ENCODE measurements at places on chromosomes 1 and 21. TPM values are rescaled to one million over a fixed set of nuclear protein-coding genes. Genes with fewer than 3 reads are reported as not detected.

Gene AMPD1
- total RNA-seq = 0.40 TPM

Gene RNU1-1
- total RNA-seq = under 0.01 TPM

DNA sequence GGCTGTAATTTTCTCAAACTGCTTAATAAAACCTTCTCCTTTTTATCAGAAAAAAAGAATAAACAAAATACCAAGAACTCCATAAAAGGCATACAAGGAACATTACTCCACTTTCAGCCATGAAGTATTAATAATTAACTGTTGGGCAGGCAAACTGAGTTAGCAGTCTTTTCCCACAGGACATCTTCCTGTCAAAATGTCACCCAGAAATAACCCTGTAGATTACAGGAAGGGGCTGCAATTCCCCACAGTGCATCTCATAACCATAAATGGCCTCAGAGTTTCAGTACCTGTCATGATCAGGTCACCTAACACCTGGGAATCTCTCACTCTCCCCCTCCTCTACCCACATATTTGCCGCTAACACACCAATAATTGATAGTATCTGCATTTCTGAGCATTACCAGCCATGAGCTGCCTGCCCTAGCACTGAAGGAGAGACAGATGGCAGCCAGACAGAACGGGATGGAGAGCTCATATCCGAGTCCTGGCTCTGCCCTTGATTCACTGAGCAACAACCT is 475.0 kb downstream of the SMYD3 start:
- no peak overlapping the region for H3K4me3 ChIP-seq
- no peaks in the 10 kb centered on the region for H3K4me1 ChIP-seq
- no peaks in the 10 kb centered on the region for H3K36me3 ChIP-seq
- no peak overlapping the region for H3K27ac ChIP-seq
- no peaks in the 10 kb centered on the region for H3K27me3 ChIP-seq
- no peak for DNase-seq

Gene DDOST
- total RNA-seq = 223 TPM

DNA sequence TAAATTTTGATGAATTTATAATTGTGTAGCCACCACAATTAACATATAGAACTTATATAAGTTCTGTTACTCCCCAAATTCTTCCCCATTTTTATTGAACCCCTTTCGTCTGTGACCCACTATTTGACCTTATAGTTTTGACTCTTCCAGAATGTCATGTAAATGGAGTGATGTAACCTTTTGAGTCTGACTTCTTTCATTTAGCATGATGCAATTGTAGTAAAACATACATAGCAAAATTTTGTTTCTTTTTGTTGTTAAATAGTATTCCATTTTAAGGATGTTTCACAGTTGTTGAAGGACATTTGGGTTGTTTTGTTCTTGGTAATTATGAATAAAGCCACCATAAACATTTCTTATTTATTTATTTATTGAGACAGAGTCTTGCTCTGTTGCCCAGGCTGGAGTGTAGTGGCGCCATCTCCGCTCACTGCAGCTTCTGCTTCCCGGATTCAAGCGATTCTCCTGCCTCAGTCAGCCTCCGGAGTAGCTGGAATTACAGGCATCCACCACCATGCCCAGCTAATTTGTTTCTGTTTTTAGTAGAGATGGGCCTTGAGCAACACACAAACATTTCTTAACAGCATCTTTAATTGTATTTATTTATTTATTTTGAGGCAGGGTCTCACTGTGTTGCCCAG is 33.6 kb downstream of the RPRD2 start:
- H3K36me3 ChIP-seq = no peaks in the 10 kb centered on the region
- no peak overlapping the region for H3K4me3 ChIP-seq
- no peaks in the 10 kb centered on the region for H3K4me1 ChIP-seq
- H3K27me3 ChIP-seq = no peaks in the 10 kb centered on the region

DNA sequence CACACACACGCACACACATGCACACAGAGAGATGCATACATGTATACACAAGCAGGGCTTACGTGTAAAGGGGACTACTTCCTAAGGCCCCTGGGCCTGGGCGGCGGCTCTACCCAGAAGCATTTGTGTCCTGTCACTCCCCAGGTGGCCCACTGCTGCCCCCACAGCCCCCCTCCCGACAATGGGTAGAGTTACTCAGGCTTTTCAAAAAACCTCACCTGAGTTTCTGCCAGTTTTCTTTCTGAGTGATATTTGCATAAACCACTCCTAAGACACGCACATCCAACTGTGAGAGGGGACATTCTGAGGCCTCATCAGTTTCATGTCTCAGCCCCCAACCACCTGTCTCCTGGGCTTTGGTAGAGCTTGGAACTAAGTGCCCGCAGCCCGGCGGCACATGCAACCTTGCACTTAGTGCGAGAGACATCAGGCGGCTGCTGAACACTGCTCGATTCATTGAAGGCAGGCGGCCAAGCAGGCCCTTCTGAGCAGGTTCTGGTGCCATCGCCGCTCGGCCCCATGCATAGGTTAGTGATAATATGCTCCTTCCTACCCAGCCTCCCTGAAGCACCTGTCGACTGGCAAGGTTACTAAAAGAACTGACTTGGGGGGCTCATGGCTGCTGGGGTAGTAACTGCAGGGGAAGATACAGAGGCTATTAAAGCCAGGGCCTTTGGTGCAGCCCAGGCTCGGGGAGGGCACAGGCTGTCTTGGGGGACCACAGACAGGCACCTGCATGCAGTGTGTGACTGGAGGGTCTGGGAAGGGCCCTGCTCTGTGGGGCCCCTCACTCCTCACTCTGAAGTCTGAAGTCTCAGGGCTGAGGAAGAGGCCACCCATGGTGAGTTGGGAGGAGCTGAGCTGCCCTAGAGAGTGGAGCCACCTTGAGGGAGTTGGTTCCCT is 364.2 kb upstream of the VAMP3 start:
- H3K4me3 ChIP-seq = no peak overlapping the region
- DNase-seq = peak; percentile 3
- no peaks in the 10 kb centered on the region for H3K4me1 ChIP-seq
- no peaks in the 10 kb centered on the region for H3K36me3 ChIP-seq

DNA sequence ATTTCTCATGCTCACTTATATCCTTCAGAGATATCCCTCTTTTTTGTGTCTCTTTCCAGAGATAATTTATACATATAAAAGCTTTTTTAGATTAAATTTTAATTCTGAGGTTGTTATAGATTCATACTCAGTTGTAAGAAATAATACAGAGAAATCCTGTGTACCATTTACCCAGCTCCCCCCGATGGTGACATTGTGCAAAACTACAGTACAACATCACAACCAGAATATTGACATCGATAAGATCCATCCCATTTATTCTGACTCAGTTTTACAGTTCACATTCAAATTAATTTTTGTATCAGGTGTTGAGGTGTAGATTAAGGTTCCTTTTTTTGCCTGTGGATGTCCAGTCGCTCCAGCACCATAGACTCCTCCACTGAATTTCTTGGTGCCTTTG is 14.3 kb downstream of the DMRTB1 start:
- no peaks in the 10 kb centered on the region for H3K36me3 ChIP-seq
- no peak for DNase-seq
- no peak overlapping the region for H3K4me3 ChIP-seq
- H3K4me1 ChIP-seq = no peaks in the 10 kb centered on the region

DNA sequence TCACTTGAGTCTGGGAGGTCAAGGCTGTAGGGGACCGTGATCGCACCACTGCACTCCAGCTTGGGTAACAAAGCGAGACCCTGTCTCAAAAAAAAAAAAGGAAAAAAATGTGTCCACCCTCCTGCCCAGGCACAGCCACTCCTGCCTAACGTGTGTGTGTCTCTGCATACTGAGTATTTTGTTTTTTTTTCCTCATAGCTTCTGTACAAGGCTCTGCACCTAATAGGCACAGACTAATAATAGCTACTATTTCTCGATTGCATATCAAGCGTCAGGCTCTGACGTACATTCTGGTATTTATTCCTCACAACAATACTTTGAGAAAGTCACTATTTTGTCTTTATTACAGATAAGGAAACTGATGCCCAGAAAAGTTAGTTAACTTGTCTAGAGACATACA is 5.0 kb downstream of the PTGFRN start:
- peak overlapping the region; percentile 25 for H3K27ac ChIP-seq
- H3K27me3 ChIP-seq = no peaks in the 10 kb centered on the region
- H3K36me3 ChIP-seq = no peaks in the 10 kb centered on the region
- DNase-seq = no peak
- H3K4me1 ChIP-seq = peaks cover 3% of the 10 kb centered on the region

DNA sequence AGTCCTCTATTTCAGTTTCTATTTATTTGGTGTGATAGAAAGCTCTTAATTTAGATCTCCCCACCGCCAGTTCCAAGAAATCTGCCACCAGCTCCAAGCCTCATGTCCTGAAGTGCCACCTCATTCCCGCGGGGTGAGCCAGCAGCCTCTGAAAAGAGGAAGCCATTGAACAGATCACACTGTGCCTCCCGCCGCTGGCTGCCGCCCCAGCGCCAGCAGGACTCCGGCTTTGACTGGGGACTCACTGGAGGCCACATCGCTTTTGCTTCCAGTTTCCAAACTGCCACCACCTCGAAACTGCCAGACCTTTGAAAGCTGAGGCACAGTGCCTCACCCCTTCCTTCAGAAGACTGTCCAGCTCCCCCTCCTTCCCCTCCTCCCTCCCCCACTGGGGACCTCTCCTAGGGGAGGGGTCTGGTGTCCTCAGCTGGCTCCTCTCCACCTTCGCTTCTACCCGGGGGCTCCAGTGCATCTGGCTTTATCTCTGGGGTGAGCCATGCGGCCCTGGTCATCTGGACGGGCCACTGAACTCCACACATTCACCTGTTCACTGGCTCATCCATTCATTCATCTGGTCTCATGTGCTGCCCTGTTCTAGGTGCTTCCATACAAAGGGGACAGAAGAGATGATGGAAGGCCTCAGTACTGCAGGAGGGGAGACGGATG is 58.9 kb downstream of the VPS26C start:
- DNase-seq = peak; percentile 51
- H3K27me3 ChIP-seq = no peaks in the 10 kb centered on the region
- H3K27ac ChIP-seq = peak overlapping the region; percentile 25
- H3K36me3 ChIP-seq = peaks cover 2% of the 10 kb centered on the region

DNA sequence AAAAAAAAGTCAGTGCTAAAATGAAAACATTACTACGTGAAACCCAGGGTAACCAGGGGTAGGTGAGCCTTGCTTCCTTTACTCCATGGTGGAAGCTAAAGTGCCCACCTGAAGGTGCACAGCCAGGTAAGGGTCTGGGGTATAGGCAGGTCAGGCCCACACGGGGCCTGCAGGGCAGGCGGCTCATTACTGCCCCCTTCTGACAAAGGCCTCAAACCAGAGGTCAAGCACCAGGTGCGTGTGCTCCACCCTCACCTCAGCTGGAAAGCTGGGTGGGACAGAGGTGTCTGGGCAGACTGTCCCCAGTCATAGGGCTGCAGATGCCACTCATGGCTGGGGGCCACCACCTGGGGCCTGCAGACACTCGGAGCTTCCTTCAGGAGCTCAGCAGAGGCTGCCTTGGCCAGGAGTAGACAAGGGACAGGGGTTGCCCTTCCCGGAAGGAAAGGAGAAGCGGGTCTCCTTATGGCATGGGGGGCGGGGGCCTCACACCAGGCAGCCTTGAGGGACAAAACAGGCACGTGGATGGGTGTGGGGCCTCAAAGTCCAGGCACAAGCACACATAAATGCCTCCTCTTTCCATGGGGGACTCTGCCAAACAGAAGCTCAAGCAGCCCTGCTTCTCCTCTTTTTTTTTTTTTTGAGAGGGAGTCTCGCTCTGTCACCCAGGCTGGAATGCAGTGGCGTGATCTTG is 36.2 kb downstream of the ACOT7 start:
- DNase-seq = no peak
- H3K27ac ChIP-seq = no peak overlapping the region
- H3K4me3 ChIP-seq = no peak overlapping the region
- H3K4me1 ChIP-seq = peaks cover 14% of the 10 kb centered on the region
- H3K27me3 ChIP-seq = no peaks in the 10 kb centered on the region

DNA sequence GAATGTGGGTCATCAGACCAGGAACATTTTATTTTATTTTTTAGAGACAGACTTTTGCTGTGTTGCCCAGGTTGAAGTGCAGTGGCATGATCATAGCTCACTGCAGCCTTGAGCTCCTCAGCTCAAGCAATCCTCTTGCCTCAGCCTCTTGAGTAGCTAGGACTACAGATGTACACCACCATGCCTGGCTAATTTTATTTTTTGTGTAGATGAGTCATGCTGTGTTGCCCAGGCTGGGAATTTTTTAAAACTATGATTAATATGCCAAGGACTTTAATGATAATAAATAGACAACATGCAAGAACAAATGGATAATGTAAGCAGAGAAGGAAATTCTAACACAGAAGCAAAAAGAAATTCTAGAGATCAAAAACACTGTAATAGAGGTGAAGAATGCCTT is 142.4 kb downstream of the AK5 start:
- H3K4me1 ChIP-seq = no peaks in the 10 kb centered on the region
- H3K27ac ChIP-seq = no peak overlapping the region
- no peaks in the 10 kb centered on the region for H3K27me3 ChIP-seq
- no peak overlapping the region for H3K4me3 ChIP-seq
- H3K36me3 ChIP-seq = no peaks in the 10 kb centered on the region

DNA sequence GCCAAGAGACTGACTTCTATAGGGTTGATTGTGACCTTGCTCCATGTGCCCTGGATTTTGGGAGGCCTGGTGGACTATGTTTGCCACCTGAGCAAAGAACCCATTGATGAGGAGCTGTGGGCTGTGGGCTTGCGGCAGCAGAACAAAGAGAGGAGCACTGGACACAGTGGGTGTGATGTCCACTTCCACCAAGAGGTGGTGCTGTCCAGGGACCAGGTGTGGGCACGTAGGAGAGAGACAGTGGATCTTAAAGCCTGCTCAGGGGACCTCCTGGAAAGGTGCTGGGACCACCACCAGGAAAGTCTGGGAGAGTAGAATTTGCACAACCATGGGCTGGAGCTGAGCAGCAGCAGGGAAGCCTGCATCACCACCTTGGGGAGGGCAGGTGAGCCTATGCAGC is 106.7 kb upstream of the ETS2 start:
- no peaks in the 10 kb centered on the region for H3K36me3 ChIP-seq
- H3K27me3 ChIP-seq = no peaks in the 10 kb centered on the region
- no peak overlapping the region for H3K4me3 ChIP-seq
- no peak for DNase-seq
- no peak overlapping the region for H3K27ac ChIP-seq
- no peaks in the 10 kb centered on the region for H3K4me1 ChIP-seq

GRCh38 chr1:56052041-56052440 is 527.3 kb downstream of the PLPP3 start:
- DNase-seq = no peak
- H3K36me3 ChIP-seq = no peaks in the 10 kb centered on the region
- H3K4me1 ChIP-seq = no peaks in the 10 kb centered on the region
- no peak overlapping the region for H3K4me3 ChIP-seq

GRCh38 chr1:63319046-63320021 is 3.0 kb upstream of the FOXD3 start:
- peaks cover 63% of the 10 kb centered on the region for H3K27me3 ChIP-seq
- peaks cover 10% of the 10 kb centered on the region for H3K4me1 ChIP-seq
- no peak overlapping the region for H3K4me3 ChIP-seq
- no peaks in the 10 kb centered on the region for H3K36me3 ChIP-seq
- DNase-seq = no peak
- H3K27ac ChIP-seq = no peak overlapping the region

DNA sequence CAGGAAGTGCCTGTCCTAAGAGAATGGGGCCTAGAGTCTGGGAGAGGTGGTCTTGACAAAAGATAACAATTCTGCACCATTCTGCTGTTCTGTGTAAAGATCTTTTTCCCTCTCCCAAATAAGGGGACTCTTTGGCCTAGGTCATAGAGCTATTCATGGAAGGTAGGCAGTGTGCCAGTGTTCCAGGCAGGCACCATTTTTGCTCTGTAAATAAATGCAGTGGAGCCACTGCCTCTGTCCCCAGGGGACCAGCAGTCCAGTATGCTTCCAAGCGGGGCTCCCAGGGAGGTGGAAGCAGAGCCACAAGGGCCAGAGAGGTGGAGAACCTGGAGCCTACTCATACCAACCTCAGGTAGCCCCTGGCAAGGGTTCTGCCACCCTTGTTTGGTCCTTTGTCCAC is 25.9 kb downstream of the KCNA2 start:
- DNase-seq = no peak
- no peaks in the 10 kb centered on the region for H3K36me3 ChIP-seq
- no peak overlapping the region for H3K4me3 ChIP-seq
- no peaks in the 10 kb centered on the region for H3K4me1 ChIP-seq
- H3K27ac ChIP-seq = no peak overlapping the region
- H3K27me3 ChIP-seq = no peaks in the 10 kb centered on the region

Gene CCDC24
- total RNA-seq = 23.7 TPM

Gene IFNLR1
- total RNA-seq = 6.6 TPM
